ENCODE measurements at places on chromosomes 6 and 20.

DNA sequence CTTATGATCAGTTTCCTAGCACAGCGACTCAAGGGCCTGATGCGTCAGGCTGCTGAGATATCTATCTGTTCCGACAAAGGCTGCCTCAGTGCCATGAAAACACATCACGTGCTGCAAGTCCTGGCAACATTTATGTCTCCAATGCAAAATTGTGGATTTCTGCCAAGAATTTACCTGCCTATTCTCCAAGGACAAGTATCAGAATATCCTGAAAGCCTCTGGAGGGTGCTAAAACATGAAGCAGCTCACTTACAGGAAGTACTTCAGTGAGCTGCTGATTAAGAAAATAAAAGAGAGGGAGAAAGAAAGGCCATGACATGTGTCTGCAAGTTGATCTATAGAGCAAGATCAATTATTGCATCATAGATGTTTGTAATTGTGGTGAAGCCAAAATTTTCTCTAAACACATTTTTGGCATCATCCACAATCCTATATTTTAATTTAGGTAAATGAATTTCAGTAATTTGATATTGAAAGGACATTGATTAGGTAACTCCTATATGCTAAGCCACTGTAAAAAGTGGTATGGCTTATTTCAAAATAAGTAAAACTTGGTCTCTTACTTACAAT lies 25.8 kb upstream of the TPBG start:
- DNase-seq, result no peak

DNA sequence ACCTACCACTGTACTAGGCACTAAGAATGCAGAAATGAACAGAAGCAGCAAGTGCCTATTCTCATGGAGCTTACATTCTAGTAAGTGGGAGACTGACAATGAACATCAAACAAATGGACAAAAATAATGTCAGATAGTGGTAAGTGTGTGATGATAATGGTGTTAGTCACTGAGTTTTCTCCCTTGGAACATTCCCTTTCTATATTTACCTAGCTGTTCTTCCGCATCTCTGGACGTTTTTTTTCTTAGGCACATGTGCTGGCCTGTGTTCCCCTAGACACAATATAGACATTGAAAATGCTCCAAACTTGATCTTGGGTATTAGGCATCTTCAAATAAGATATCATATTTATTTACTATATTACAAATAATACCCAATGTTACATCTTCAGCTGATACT lies 218.1 kb upstream of the GJE1 start:
- no peak for DNase-seq

- no peak for DNase-seq
Measured at GRCh38 chr6:41093729-41094128, 21.0 kb downstream of the NFYA start.

DNA sequence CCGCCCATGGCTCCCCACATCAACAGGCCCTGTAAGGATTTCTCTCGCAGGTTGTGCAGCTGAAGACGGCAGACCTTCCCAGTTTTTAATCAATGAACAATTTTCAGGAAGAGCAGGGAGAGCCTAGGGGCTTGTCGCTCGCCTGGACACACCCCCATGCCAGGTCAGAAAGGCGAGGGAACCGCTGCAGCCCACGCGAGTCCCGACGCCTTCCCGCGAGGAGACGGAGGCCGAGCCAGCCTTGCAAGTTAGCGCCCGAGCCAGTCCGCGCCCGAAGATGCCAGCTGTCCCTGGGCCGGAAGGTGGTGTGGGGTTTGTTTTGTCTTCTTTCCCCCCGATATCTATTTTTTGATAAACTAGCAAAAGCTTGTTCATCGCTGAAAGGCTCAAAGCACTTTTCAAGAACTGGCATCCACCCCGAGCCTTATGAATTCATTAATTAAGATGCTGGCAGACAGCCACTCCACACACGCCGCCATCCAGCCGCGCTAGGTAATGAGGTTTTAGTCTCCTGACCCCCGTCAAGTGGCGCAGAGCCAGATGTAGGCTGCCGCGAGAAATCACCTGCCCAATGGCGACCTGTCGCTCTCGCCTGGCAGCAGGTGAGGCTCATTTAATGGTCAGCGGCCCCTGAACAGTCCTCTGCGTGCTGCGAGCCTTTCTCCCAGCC lies 6.6 kb downstream of the CCDC167 start:
- no peak for DNase-seq

DNA sequence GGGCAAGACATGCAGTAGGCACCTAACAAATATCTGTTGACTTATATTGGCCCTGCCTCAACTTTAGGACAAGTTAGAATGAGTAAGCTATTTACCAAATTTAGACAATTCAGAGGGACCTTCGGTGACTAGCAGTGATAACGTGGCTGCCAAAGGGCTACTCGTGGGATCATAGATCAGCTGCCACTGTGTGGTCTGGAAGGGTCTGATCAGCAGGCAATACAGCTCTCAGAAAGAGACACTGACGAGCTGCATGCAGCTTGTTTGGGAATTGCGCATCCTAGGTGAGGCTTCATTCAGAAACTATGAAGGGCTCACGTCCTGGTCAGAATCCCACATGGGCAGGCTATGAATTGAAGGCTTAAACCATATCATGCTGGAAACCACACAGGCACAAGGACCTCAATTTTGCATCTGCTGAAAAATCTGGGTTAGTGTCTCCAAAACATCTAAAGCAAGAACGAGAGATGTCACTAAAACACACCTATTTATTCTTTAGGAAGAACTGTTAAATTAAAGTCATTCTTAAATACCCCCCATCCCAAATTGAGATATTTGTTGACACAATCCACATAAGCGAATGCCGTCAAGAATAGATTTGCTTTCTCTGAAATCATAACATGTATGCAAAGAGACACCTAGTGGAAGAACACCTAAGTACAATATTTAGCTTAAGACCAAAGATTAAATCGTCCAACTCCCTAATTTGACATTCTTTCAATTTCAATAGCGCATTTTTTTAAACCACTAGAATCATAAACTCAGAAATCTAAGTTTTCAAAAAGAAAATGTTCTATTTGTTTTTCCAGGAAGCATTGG lies 79.6 kb downstream of the IPCEF1 start:
- no peak for DNase-seq

DNA sequence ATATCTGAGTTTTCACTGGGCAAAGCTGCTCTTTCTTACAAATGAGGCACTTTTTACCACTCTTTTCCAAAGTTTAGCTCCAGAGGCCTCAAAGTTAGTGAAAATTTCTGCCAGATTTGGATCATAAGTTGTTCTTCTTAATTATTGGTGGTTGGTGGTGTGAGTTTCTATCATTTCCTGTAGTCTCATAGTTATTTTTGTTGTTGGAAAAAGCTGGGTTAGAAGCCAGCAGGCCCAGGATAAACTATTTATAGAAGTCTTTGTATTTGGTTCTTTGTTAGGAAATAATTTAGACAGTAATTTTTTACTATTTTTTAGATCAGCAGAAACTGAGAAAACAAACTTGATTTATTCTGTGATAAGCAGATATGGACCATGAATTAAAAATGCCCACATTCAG lies 10.6 kb downstream of the PFDN4 start:
- DNase-seq, result no peak

DNA sequence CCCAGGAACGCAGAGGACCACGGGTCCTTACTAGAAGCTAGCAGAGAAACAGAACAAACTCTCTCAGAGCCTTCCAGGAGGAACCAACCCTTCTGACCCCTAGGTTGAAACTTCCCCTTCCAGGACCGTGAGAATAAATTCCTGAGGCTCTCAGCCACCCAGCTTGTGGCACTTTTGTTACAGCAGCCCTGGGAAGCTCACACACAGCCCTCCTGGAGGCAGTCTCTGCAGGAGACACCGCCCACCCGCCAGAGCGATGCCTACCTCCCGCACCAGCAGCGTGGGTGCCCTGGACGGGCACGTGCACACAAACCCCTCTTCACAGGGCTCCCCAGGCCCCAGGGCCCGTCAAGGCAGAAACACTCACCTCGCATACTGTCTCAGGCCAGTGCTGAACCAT lies 4.2 kb downstream of the RNASET2 start:
- no peak for DNase-seq

- no peak for DNase-seq
Measured at GRCh38 chr6:153957394-153957793, 81.6 kb upstream of the OPRM1 start.

DNA sequence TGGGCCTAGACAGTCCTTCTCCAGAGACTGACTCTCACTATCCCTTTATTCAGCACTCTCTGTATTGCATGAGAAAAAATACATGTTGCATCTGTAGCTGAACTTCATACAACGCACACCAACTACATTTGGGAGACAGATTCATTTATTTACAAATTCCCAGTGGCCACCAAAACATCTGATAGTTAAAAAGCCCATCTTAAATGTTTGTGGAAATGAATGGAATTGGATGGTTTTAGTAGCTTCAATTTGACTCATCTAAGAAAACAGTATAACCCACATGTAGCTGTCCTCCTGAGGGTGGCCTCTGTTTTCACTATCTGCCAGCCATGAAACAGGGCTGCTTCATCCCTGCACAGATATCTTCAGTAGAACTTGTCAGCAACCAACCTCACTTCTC lies 116.3 kb downstream of the PCSK2 start:
- DNase-seq, result no peak

- DNase-seq, result no peak
Measured at GRCh38 chr6:167293590-167294091, 2.5 kb downstream of the UNC93A start.

GRCh38 chr6:151451417-151451949 lies 443 bp downstream of the RMND1 start:
- DNase-seq, result no peak

DNA sequence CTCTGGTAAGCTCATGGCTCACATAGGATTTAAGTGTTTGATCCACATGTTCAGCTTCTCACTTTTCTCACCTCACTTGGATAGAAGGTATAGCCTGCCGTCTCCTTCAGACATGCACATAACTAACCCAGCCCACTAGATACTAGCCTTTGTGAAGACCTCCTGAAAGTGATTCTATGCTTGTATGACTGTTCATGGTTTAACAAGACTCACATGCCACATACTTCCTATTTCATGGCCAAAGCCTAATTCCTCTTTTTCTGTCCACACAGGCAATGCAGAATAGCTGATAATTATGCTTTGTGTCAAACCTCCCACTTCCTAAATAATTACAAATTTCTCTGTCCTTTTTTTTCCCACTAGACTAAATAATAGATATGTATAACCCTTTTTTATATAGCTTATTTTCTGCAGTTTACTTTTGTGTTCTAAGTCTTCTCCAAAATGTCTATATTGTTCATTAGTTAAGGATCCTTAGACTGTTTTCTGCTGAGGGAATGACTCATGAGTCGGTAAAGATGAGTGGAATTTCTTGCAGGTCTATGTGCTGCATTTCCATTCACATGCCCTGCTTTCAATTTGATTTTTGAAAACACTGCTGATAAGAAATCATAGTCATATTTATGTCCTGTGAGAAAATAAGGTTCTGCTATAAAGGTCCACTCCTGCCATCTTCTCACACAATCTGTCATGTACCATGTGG lies 43.0 kb downstream of the HDDC2 start:
- no peak for DNase-seq

- no peak for DNase-seq
Measured at GRCh38 chr20:3350422-3350821, 57.0 kb downstream of the DNAAF9 start.

- DNase-seq, result no peak
Measured at GRCh38 chr20:57476084-57476526, 48.8 kb downstream of the CTCFL start.

GRCh38 chr6:41135062-41135832 lies 18.9 kb downstream of the TREML1 start:
- DNase-seq, result no peak

GRCh38 chr6:24426729-24427446 lies 24.2 kb downstream of the MRS2 start:
- DNase-seq, result no peak

- no peak for DNase-seq
Measured at GRCh38 chr20:43515628-43516027, 8.1 kb downstream of the L3MBTL1 start.

GRCh38 chr6:110934381-110934898 lies 24.1 kb upstream of the GTF3C6 start:
- DNase-seq, result no peak

- DNase-seq, result no peak
Measured at GRCh38 chr6:158783167-158783450, 36.1 kb downstream of the EZR start.

- DNase-seq, result no peak
Measured at GRCh38 chr20:25317351-25318075, 69.6 kb downstream of the PYGB start.

DNA sequence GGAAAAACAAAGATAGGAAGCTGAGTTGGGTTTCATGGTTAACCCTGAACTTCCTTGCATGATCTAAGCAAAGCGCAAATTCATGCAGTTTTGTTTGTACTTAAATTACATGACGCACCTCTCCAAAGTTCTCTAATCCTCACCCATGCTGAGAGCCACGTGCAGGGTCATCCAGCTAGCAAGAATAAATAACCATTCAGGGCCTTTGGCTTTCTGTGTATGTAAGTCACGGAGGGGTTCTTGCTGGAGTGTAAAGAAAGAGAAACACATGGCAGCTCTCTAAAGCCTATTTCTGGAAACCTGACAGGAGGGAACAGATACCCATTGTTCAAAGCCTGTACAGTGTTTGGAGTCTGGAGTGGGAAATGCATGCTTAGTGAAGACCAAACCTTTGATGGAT lies 171.7 kb upstream of the CCN2 start:
- no peak for DNase-seq

DNA sequence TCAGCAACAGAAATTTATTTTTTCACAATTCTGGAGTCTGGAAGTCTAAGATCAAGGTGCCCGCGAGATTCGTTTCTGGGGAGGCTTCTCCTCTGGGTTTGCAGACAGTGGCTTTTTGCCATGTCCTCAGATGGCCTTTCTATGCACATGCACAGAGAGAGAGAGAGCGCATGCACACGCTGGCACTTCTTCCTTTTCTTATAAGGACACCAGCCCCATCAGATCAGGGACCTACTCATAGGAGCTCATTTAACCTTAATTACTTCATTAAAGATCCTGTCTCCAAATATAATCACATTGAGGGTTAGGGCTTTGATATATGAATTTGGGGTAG lies 260.7 kb upstream of the PLCB4 start:
- DNase-seq, result no peak

GRCh38 chr20:40361916-40362315 lies 327.1 kb downstream of the MAFB start:
- DNase-seq, result no peak

DNA sequence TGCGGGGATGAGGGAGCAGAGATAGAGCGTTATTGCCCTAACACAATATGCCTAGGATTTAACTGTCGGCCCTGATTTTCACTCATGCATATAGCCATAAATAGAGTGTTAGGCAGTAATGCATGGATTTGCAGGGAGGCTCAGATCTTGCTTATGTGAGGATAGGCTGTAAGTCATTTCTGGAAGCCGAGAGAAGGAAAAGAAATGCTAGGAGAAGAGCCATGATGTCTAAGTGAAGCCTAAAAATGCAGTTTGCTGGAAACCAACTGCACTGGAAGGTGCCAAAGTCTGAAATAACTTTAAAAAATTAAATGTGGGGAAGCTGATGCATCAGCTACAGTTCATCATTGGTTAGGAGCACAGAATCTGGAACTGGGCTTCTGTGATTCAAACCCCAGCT lies 54.3 kb downstream of the ADTRP start:
- no peak for DNase-seq

DNA sequence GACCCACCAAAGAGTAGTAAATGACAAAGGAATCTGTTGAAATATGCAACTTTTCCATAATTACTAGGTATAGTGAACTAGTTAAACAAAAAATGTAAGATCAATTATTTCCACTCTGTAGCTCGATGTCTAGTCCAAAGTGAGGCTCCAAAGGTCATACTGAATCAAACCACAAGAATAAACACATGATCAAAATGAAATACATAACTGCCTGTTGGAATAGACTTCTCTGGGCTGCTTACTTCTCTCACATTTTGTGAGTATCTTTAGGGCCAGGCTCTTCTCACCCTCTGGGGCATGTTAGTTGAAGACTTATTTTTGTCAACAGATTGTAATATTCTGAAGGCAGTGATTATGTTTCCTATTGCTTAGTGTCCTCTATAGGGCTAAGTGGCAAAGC lies 103.7 kb upstream of the TMEM170B start:
- no peak for DNase-seq
